ENCODE measurements at places on chromosomes 4 and X.

GRCh38 chr4:79013756-79014155, 74.5 kb upstream of the PAQR3 start:
- no peak for DNase-seq

- no peak for DNase-seq
Observed at GRCh38 chr4:1738410-1738809, 17.1 kb downstream of the TACC3 start.

DNA sequence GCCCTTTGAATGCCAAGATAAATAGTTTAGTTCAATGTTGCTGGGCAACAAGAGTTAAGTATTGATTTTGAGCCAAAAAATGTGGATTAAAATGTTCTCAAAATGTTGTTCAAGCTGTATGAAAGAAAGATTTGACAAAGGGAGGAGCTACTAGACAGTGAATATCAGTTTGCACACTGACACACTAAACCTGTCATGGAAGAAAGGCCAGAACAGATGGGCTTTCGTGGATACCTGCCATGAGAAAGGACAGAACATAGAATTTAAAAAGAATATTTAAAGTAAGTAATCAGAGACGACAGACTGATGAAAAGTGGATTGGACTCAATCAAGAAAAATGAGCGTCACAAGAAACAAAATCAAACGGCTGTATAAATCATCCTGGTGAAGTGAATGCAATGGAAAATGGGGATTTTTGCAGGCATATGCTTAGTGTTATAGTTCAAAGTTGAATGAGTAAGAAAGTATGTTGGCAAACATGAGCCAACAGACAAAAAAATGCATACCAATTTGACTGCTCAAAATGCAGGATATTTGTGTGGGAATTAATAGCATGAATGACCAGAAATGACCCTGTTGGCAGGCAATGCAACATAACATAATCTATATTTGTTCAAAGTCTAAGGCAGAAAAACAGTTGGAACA, 7.4 kb downstream of the PCDH18 start:
- no peak for DNase-seq

- DNase-seq: no peak
Observed at GRCh38 chr4:35884714-35885480, 359.4 kb downstream of the ARAP2 start.

DNA sequence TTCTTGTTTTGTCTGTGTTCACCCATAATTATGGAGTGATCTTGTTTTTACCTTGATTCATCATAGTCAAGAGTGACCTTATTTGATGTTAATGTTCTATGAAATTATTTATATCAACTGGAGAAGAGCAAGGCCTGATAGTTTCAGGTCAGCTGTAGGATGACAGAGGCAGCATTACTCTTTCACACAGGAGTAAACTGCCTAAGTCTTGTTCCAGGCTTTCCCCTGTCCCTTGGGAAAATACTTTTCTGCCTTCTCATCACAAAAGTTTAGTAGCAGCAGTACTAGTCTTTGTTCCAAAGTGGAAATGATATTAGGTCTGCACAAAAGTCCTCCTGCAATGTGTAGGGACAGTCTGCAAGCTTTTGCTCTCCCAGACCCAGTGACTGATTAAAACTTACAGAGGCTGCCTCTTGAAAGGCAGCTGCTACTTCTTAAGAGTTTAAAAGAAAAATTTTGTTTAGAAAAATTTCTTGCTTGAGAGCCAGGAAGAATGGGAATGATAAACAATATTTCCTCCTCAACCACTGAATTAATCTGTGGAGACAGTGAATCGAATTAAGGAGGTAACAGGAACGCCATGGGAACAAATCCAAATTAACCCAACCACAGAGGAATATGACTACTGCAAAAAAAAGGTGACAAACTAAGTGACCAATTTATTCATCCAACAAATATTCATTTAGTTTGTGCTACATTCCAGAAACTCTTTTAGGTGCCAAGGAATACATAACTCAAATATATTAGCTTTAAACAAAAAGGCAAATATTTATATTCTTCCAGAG, 991.4 kb upstream of the PABPC4L start:
- no peak for DNase-seq

DNA sequence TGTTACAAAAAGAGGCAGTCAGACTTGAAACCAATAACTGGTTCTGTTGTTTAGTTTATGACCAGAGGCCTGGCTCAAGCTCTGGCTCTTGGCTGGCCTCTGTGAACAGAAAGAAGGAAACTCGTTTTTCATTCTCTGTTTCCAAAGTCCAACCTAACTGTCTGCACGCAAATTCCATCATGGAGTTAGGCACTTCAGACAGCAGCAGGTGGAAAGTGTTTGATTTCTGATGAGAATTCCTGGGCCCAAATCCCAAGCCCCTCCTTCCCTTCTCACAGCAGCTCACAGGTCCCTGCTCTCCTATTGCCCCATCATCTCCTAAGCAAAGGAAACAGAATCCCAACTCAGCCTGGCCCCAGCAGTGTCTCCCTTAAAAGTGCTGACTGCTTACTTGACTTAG, 42.8 kb upstream of the FGF16 start:
- no peak for DNase-seq

DNA sequence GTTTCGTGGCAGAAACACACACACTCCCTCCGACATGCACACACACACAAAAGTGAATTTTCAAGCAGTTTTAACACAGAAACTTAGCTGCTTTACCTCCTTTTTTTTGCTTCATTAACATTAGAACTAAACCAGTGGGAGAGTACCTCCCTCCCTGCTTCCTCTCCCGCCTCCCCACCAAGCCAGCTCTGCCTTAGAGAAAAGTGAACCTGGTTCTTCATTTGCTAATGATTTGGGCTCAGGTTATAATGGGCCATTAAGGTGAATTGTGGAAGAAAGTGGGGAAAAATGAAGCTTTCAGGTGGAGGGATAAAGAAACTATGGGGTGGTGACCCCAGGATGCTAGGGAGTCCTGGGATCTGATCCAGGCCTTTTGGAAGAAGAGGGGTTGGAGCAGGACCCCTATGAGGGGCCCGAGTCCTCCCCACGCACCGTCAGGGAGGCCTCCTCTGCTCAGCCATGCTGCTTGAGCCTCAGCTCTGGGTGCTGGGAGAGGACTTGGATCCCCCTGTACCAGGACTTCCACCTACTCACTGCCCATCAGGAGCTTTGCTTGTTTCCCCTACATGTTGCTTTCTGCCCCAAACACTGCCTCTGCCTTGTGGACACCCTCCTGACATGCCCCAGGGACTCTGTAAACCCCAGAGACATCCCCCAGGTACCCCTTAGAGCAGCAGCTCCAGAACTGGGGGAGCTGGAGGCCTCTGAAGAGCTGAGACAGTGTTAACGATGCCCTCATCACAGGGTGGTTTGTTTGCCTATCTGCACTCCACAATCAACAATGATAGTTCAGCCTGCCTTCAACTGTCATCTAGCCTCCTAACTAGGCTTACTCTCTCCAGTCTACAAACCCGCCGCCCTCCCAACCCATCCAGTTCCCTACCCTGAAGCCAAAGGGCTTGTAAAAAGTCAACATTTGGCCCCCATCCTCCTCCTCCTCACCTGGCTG, 6.5 kb upstream of the JADE1 start:
- no peak for DNase-seq
